ENCODE measurements at places on chromosomes 5 and 9.
A peak's percentile ranks its signal among the peaks of the same experiment; 100 is the strongest.

DNA sequence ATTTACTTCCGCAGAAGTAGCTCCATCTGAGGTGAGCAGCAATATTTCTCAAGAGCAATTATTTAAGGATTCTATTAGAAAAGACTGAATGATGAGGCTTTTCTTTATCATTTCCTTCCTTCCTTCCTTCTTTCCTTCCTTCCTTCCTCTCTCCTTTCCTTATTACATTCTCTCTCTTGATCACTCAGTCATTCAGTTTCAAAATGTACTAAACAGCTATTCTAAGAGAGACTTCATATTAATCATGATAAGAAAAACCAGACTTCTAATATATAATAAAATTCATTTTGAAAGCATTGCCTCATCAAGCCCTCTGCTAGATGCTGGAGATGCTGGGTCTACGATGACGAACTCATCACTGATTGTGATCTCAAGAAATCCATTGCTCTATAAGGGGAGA, 30.4 kb upstream of the PAPPA start:
- no peak overlapping the region for H3K4me3 ChIP-seq
- no peak for DNase-seq
- no peak overlapping the region for H3K27ac ChIP-seq
- no peaks in the 10 kb centered on the region for H3K36me3 ChIP-seq
- no peaks in the 10 kb centered on the region for H3K27me3 ChIP-seq

DNA sequence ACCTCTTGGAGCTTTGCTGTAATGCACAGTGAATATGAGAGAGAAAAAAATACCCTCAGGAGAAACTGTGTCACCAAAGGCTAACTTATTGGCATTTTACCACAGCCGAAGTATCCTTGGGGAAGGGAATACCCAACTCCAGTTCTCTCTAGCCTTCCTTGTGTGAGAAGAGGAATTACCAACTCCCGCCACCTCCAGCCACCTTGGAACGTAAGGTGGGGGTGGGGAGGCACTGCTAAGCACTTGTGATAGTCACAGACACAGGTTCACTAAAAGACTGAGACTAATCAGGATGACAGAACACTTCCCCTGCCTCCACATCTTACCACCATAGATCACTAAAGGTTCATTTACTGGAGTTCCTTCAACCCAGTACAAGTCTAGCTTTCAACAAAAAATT, 102.0 kb upstream of the ADAMTS19 start:
- DNase-seq: no peak
- H3K36me3 ChIP-seq: no peaks in the 10 kb centered on the region
- H3K27me3 ChIP-seq: no peaks in the 10 kb centered on the region
- no peak overlapping the region for H3K4me3 ChIP-seq
- no peaks in the 10 kb centered on the region for H3K4me1 ChIP-seq

GRCh38 chr9:76793784-76794431, 29.7 kb downstream of the PCA3 start:
- no peak overlapping the region for H3K4me3 ChIP-seq
- no peaks in the 10 kb centered on the region for H3K36me3 ChIP-seq
- H3K4me1 ChIP-seq: no peaks in the 10 kb centered on the region
- peaks cover 8% of the 10 kb centered on the region for H3K27me3 ChIP-seq
- DNase-seq: no peak

- H3K4me1 ChIP-seq: peaks cover 67% of the 10 kb centered on the region
- H3K36me3 ChIP-seq: peaks cover 86% of the 10 kb centered on the region
- no peaks in the 10 kb centered on the region for H3K27me3 ChIP-seq
- H3K27ac ChIP-seq: peak overlapping the region; percentile 31
- no peak for DNase-seq
- no peak overlapping the region for H3K4me3 ChIP-seq
Observed at GRCh38 chr5:151138114-151138513, 19.5 kb downstream of the ANXA6 start.

DNA sequence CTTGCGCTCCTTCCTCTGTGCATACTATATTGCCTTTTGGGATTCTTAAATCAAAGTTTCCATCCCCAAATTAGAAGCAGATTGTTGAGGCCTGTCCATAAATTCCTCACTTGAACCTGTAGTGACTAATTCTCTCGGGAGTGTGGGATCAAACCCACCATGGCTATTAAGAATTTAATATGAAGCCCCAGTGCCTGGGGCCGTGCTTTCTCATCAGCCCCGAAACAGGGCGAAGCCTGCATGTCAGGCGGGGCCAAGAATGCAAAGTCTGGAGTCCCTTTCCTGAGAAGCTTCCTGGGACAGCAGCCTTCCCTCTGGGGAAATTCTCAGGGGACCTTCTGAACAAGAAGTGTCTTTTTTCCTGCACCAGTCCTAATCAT, 29.3 kb upstream of the FAT2 start:
- no peak overlapping the region for H3K4me3 ChIP-seq
- H3K4me1 ChIP-seq: peaks cover under 1% of the 10 kb centered on the region
- DNase-seq: no peak
- H3K27ac ChIP-seq: no peak overlapping the region
- H3K27me3 ChIP-seq: peaks cover 18% of the 10 kb centered on the region
- H3K36me3 ChIP-seq: no peaks in the 10 kb centered on the region

GRCh38 chr9:136002881-136003280, 41.7 kb upstream of the UBAC1 start:
- no peaks in the 10 kb centered on the region for H3K27me3 ChIP-seq
- no peaks in the 10 kb centered on the region for H3K4me1 ChIP-seq
- no peak overlapping the region for H3K4me3 ChIP-seq
- DNase-seq: no peak
- no peaks in the 10 kb centered on the region for H3K36me3 ChIP-seq
- no peak overlapping the region for H3K27ac ChIP-seq

DNA sequence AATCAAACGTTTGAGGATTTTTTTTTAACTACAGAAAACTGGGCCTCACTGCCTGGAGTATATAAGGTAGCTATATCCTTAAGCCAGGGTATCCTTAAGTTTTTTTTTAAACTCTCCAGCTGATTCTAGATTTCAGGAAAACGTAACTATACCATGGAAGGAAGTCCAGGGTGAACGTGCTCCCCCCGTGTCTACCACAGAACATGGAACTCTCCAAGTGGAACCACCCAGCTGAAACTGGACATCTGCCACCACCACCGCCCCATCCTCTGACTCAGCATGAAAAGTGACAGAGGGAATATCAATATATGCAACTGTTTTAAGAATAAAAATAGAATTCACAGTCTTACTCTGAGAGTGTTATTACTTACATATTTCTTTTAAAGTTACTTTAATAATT, 61.3 kb downstream of the DROSHA start:
- H3K4me1 ChIP-seq: no peaks in the 10 kb centered on the region
- H3K27me3 ChIP-seq: no peaks in the 10 kb centered on the region
- H3K4me3 ChIP-seq: no peak overlapping the region
- no peak for DNase-seq
- peaks cover 60% of the 10 kb centered on the region for H3K36me3 ChIP-seq
- no peak overlapping the region for H3K27ac ChIP-seq

GRCh38 chr9:3948826-3949556, 350.9 kb downstream of the GLIS3 start:
- no peaks in the 10 kb centered on the region for H3K36me3 ChIP-seq
- H3K27ac ChIP-seq: no peak overlapping the region
- H3K4me3 ChIP-seq: no peak overlapping the region
- DNase-seq: no peak
- no peaks in the 10 kb centered on the region for H3K4me1 ChIP-seq
- H3K27me3 ChIP-seq: peaks cover 14% of the 10 kb centered on the region

DNA sequence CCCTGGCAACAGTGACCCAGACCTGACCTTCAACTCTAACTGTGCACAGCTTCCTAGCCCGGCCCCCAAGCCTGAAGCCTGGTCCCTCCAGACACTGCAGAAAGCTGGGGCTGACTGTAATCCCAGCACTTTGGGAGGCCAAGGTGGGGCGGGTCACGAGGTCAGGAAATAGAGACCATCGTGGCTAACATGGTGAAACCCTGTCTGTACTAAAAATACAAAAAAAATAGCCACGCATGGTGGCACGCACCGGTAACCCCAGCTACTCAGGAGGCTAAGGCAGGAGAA, 35.9 kb downstream of the ADAMTS2 start:
- no peaks in the 10 kb centered on the region for H3K4me1 ChIP-seq
- H3K4me3 ChIP-seq: no peak overlapping the region
- no peaks in the 10 kb centered on the region for H3K36me3 ChIP-seq
- peaks cover 2% of the 10 kb centered on the region for H3K27me3 ChIP-seq

DNA sequence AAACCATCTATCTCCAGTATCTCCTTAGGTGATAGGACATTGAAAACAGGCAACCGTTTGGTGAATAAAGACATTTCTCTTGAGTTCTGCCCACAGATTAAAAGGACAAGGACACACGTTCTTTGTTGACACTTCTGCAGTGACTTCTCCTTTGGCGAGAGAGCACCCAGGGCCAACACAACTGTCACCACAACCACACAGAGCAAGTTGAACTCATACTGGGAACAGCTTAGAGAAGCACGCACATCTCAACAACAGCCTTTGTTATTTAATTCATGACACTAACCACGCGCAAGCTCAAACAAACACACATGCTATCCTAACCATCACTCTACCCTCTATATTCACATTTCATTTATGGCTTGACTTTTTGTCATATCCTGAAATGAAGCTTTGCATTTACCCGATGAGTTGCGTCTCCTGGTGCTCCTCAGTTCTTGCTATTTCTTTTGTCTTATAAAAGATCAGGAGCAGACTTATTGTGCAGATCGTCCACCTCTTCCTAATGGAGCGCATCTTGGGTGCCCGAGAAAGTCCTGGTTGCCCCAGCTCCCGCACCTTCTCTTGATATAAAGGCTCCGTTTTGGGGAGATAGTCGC, 543 bp downstream of the ST8SIA4 start:
- peak overlapping the region; percentile 97 for H3K4me3 ChIP-seq
- peak; percentile 57 for DNase-seq
- no peaks in the 10 kb centered on the region for H3K27me3 ChIP-seq

DNA sequence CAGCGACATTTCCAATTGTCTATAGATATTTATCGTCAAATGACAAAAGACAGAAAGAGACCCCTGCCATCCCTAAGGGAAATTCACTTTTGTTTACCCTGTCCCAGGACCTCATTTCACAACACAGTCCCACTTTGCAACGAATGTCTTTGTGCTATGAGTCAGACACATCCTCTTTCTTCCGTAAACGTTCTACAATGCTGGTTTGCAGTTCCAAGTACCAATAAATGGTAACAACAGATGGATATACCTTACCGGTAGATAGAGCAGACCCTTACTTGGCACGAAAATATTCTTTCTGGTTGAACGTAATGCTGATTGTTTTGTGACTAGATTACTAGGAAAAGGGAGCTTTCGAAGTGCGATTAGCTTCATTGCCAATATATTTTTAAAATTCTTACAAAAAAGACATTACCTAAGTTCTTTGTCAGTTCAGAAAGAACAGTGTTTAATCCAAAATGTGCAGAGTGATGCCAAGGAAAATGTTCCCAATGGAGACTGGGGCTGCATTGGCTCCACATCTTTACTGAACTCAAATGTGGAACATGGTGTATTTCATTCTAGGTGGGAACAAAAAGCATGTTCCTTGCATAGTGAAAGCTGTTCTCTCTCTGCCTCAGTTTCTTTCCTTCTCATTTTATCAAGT, 202.5 kb upstream of the SLC27A6 start:
- H3K27me3 ChIP-seq: no peaks in the 10 kb centered on the region
- H3K4me3 ChIP-seq: no peak overlapping the region
- H3K4me1 ChIP-seq: no peaks in the 10 kb centered on the region
- no peaks in the 10 kb centered on the region for H3K36me3 ChIP-seq

GRCh38 chr9:123216251-123216797, 52.1 kb downstream of the STRBP start:
- H3K27me3 ChIP-seq: no peaks in the 10 kb centered on the region
- no peaks in the 10 kb centered on the region for H3K36me3 ChIP-seq
- peaks cover 6% of the 10 kb centered on the region for H3K4me1 ChIP-seq
- no peak overlapping the region for H3K27ac ChIP-seq

- no peaks in the 10 kb centered on the region for H3K27me3 ChIP-seq
- peaks cover 11% of the 10 kb centered on the region for H3K36me3 ChIP-seq
- DNase-seq: no peak
- no peak overlapping the region for H3K27ac ChIP-seq
- no peak overlapping the region for H3K4me3 ChIP-seq
Observed at GRCh38 chr9:125649826-125650225, 57.2 kb downstream of the MAPKAP1 start.

- no peaks in the 10 kb centered on the region for H3K4me1 ChIP-seq
- no peaks in the 10 kb centered on the region for H3K36me3 ChIP-seq
- H3K27me3 ChIP-seq: peaks cover 9% of the 10 kb centered on the region
- H3K27ac ChIP-seq: no peak overlapping the region
- no peak for DNase-seq
- H3K4me3 ChIP-seq: no peak overlapping the region
Observed at GRCh38 chr5:72785801-72786200, 30.7 kb upstream of the TNPO1 start.

DNA sequence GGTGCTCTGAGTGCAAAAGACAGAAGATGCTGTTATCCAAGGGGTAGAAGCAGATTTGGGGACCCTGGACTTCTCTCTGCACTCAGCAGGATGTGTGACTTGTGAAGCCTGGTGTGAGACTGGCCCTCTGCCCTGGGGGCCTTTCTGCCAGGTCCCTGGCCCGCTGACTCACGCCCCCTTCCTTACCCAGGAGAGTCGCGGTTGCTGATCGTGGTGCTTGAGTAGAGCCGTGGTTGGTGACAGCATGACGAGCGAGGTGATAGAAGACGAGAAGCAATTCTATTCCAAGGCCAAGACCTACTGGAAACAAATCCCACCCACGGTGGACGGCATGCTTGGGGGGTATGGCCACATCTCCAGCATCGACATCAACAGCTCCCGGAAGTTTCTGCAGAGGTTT, 6.5 kb downstream of the NTMT1 start:
- no peaks in the 10 kb centered on the region for H3K27me3 ChIP-seq
- DNase-seq: no peak
- H3K4me1 ChIP-seq: peaks cover 43% of the 10 kb centered on the region
- H3K36me3 ChIP-seq: peaks cover 35% of the 10 kb centered on the region
- H3K4me3 ChIP-seq: no peak overlapping the region
- H3K27ac ChIP-seq: no peak overlapping the region

DNA sequence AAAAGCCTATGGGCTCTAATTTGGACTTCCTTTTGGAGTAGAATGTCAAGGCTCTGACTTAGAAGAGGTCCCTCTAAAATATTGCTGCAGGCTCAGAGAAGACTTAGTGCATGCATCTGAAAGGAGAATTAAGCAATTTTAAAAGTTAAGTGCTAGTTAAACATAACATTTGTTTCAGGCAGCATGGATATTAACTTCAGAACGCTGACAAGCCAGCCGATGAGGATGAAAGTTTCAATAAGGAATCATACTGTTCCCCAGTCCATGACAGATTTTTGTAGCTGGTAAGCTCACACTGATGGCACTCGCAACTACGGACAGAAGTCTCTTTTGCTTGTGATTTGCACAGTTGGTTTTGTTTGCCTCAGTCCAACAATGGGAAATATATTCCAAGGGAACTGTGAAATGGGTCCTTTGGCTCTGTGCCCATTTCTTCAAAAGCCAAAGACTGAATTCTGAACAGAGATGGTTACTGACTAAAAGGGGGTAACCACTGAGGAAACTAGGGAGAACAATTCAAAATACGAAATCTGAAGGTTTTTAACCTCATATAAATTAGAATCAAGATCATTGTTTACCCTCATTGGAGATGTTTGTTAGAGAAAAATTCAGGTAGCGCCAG, 47.6 kb downstream of the DCP2 start:
- no peak for DNase-seq
- H3K4me3 ChIP-seq: no peak overlapping the region
- H3K27ac ChIP-seq: no peak overlapping the region
- peaks cover 71% of the 10 kb centered on the region for H3K36me3 ChIP-seq
